ENCODE measurements at places on chromosomes 1 and 21.

- no peak for DNase-seq
Observed at GRCh38 chr1:114206392-114206791, 52.7 kb upstream of the SYT6 start.

DNA sequence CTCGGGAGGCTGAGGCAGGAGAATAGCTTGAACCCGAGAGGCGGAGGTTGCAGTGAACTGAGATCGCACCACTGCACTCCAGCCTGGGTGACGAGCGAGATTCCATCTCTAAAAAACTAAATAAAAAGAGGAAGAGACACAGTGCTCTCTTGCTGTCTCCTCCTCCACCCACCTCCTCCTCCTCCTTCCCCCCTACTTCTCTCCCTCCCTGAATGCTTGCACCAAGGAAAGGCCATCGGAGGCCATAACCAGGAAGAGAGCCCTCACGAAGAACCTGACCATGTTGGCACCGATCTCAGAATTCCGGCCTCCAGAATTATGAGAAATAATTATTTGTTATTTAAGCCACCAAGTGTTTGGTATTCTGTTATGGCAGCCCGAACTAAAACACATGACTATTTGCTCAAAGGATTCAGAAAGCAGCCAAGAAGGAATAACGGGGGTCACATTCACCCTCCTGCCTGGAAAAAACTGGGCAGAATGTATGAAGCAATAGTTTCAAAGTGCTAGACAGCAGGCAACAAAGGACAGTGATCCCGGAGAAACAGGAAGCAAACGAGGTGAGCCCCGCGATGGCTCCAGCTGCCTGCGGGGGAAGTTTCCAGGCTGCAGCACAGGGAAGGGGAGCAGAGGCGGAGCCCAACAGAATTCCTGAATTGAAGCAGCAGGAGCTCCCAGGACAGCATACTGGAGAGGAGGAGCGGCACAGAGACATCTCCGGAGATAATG, 35.8 kb downstream of the LDLRAD1 start:
- DNase-seq: no peak

DNA sequence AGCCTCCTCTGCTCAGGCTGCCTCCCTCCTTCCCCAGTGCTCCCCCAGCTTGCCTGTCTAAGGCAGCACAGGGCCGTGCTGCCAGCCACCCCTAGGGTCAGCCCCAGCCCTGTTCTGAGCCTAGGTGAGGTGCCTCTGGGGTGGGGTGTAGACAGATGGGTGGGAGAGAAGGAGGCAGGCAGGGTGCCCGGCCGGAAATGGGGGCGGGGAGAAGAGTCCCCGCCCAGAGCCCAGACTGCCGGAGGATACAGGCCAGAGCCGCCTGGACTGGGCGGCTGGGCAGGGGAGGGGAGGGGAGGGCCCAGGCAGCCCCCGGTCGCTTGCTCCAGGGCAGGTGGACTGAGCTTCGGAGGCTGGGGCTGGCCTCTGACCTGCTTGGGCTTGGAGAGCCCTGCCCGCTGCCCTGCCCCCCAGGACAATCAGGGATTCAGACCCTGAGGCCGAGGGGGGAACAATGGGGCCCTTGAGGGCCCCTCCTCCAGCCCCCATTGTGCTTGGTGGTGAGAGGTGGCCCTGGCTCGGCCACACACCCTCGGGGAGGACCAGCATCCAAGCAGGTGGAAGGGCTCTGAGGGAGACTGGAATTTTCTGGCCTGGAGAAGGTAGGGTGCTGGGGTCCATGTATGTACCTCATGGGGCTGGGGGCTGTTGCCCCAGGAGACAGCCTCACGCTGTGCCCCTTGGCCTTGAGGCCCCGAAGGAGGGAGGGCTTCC, at the start of gene GJC2:
Gene GJC2, plus strand, starts transcription at position 525 of the 714 bp plus-strand sequence. CDS start 7,829 bp downstream, outside the sequence.
- DNase-seq: no peak

DNA sequence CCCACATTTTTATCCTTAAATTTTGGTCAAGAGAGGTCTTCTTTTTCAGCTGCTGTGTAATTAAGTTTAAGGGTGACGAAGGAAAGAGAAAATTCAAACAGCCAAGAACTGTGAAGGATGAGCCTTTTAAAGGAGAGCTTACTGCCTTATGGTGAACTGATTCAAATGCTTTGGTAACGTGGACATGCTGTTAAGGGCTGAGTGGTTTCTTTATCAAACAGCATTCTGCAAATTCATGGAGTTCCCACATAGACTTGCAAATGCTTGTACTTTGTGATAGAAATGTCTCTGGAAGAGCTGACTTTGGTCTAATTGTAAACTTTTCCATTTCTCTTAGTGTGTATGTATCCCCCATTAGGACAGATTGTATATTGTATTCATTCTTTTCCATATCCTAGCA, 93.8 kb downstream of the CHD1L start:
- DNase-seq: no peak

- DNase-seq: no peak
Observed at GRCh38 chr1:41360074-41360785, 1.0 kb upstream of the FOXO6 start.

DNA sequence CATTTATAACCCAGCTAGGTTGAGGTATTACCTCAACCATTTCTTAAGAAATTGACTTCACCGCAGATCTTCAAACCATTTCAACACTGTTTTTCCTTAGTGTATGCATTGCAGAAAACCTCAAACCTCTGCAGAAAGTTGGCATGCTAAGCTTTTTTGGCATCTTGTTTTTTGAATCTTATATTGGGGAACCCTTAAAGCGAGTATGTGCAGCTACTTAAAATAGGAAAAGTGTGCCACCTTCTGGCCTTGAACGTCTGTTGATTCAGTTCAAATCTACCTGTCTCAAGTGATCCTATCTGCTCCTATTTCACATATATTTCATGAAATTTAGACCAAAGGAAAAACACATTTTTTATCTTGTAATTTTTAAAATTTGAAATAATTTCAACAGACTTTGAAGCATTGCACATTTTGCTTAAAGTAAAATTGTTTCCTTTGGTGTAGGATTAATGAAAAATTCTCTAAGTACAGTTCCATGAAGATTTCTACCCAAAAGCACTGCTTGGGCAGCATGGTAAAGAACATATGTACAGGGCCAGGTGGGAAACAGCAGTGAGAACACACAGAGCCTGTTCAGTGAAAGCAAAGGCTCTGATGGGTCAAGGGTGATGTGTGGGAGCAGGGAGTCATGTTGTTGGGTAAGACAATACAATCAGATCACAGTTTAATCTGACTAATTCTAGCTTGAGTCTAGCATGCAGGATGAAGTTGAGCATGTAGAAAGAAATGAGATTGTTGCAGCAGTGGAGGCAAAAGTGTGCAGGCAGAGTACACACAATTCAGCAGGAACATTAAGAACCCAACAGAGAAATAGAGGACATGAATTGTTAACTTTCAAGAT, 17.2 kb downstream of the HENMT1 start:
- peak; percentile 62 for DNase-seq

- DNase-seq: no peak
Observed at GRCh38 chr1:194795917-194796593, 1609.6 kb upstream of the B3GALT2 start.

DNA sequence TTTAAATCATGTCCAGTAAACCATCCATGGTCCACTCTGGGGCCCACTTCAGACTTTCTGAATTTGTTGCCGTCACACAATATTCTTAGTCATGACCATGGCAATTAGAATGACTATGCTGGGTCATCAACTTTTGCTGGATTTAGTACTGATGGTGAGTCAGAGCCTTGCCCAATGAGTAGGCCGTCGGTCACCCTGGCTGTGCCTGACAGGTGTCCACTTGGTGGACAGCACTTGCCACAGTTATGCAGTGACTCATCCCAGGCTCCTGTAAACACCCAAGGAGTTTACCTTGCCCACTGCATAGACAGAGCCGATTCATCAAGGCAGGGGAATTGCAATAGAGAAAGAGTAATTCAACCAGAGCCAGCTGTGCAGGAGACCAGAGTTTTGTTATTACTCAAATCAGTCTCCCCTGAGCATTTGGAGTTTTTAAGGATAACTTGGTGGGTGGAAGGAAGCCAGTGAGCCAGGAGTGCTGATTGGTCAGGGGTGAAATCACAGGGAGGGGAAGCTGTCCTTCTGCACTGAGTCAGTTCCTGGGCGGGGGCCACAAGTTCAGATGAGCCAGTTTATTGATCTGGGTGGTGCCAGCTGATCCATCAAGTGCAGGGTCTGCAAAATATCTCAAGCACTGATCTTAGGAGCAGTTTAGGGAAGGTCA, 333.8 kb downstream of the PTPRU start:
- no peak for DNase-seq

Data from CD4-positive, alpha-beta memory T cell (primary cell).